ENCODE measurements at places on chromosomes 3 and 15.

- DNase-seq = no peak
These were observed 15.3 kb downstream of the PIK3CA start for GRCh38 chr3:179163503-179163902.

DNA sequence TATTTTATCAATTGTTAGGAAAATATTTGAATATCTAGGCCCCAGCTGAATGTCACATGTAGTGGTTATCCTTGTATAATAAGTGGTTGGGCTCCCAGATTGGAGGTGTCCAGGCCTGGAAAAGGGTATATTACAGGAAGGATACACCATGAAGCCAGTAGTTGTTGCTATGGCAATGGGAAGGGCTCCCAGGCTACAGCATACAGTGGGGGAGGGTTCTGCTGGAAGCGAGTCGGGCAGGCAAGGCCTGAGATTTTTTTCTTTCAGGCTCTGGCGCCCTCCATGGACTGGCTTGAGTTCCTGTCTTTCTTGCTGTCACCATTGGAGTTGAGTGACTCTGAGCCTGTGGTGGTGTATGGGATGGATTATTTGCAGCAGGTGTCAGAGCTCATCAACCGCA, 8.9 kb downstream of the ECE2 start:
- DNase-seq = peak; percentile 31

DNA sequence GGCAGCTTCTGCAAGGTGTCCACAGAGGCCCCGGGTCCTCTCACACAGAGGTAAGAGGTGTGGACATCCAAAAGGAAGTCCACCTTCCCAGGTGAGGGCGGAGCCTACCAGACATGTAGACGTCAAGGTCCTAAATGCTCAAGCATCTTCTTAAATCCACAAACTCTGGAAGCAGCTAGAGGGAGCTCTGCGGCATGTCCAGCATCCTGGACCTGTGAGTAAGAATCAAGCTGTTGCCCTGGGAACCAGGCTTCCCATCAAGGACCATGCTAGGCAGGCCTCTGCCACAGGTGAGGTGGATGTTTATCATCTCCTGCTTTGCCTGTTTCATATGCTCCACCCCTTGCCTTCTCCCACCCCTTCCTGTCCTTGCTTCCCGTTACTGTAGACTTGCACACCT, 368.2 kb downstream of the GABRG3 start:
- DNase-seq = no peak

GRCh38 chr15:57307527-57308169, 68.7 kb upstream of the CGNL1 start:
- DNase-seq = no peak

- no peak for DNase-seq
These were observed 84.5 kb upstream of the HERC1 start for GRCh38 chr15:63918317-63918672.

GRCh38 chr3:167798443-167798842, 62.9 kb downstream of the SERPINI1 start:
- DNase-seq = no peak

DNA sequence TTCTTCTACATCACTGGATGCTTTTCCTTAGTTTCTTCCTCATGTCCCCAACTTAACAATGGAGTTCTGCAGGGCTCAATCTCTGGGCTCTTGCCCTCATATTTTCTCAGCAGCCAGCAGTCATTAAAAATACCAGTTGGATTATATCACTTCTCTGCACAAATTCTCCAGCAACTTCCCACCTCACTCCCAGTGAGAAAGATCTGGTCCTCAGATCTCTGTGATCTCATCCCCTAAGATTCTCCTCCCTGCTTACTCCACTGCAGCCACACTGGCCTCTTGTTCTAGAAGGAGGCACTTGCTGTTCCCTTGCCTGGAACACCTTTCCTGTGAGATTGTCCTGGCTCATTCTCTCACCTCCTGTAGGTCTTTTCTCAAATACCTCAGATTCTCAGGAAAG, 6.1 kb downstream of the ERICH6 start:
- DNase-seq = no peak

GRCh38 chr3:20853890-20854289, 667.9 kb upstream of the SGO1 start:
- no peak for DNase-seq

DNA sequence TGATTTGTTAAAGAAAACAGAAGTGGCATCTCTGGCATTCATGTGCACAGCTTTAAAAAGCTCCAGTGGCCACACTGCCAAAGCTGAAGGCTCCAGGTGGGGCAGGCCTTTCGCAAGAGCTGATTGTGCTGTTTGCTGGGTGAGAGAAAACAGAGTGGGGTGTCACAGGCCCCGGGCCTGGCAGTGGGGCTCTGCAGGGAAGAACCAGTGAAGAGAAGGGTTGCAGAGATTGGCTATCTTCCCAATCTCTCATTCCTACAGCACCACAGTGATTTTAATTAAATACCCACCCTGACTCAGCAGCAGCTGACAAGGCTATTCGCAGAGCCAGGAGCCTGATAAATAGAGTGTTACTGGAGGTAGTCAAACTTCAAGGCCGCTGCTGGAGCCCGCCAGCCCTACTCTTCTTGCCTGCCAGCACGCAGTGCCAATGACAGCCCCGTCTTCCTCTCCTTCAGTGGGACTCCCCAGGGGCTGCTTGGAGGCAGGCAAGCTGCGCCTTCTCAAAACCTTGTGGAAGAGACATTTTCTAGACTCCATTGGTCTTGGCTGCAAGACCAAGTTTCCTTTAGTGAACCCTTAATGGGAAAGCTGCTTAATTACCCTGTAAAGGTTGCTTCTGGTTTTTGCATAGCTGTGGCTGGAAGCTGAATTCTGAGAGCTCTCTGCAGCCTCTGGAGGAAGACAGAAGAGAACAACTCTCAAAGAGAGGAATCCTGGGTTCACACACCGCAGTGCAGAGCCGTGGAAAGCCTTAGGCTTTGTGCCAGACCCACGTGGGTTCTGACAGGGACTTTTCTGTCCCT, 225.8 kb upstream of the SLCO3A1 start:
- no peak for DNase-seq

DNA sequence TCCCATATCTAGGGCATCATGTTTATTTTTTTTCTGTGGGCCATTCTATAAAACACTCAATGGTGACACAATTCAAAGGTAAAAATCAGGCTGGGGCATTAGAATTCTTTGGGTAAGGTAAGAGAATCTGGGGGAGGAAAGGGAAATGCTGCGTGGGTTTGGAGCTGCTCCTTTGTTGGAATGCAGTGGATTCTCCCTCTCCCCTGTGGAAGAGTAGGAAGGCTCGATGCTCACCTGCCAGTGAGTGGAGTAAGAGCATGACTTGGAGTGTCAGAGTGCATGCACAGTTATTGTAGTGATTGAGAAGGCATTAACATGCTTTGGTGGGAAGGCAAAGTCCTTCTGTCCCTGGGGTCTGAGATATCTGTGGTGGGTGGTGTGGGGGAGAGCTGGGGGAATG, 280.0 kb downstream of the PDCD6IP start:
- no peak for DNase-seq

- DNase-seq = no peak
These were observed 230.8 kb downstream of the MEX3B start for GRCh38 chr15:81814882-81815455.

- DNase-seq = no peak
These were observed 57.3 kb upstream of the PRTG start for GRCh38 chr15:55800216-55800615.

DNA sequence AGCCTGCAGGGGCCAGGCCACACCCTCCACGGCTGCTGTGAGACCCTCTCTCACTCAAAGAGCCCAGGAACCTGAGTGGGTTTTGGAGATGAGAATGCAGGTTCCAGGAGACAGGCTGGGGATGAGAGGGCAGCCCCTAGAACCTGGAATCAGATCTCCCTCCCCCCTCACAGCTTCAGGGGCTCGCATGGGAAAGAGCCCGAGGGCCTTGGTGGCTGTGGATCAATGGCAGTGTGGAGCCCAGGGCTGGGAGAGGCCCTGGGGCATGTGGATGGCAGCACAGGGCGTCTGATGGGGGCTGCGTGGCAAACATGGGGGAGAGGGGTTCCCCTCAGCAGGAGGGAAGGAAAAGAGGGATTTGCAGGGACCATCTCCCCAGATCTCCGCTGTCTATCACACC, 112.8 kb upstream of the RPL32 start:
- no peak for DNase-seq

DNA sequence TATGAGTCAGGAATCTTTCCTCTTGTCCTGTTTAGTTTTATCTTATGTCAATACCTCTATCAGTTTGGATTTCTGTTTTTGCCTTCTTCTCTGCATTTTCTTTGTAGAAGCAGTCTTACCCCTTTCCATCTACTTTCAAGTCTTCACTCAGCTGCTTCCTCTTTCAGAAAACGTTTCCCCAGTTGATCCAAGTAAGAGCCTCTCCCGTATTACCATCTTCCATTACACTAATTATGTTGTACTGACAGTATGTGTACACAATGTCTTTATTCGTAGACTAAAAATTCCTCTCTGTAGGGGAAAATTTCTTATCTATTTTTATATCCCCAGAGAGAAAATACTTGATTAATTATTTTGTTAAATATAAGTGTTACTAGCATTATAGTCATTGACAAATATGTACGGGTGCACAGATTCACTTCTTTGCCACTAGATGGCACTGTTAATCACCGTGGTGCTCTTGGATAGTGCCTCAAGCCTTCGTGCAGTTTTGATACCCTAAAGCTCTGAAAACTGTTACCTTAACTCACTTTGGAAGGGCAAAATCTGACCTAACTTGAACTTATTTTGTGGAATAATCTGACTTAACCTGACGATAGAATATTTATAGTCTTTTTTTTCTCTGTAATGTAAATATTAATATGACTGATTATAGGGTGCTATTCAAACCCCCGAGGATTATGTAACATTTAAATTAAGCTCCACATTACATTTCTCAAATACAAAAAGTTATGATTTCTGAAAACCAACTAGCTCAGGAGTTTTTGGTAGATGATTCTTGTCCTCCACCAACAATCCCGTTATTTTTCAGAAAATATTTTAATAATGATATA, 74.2 kb upstream of the POU1F1 start:
- no peak for DNase-seq

GRCh38 chr15:40466426-40467260, 4.1 kb upstream of the CHST14 start:
- DNase-seq = no peak

- no peak for DNase-seq
These were observed 14.3 kb downstream of the BHLHE40 start for GRCh38 chr3:4993276-4994143.

GRCh38 chr15:89647191-89647851, 7.9 kb downstream of the KIF7 start:
- peak; percentile 62 for DNase-seq

GRCh38 chr3:152299249-152299976, 30.7 kb downstream of the MBNL1 start:
- peak; percentile 59 for DNase-seq

DNA sequence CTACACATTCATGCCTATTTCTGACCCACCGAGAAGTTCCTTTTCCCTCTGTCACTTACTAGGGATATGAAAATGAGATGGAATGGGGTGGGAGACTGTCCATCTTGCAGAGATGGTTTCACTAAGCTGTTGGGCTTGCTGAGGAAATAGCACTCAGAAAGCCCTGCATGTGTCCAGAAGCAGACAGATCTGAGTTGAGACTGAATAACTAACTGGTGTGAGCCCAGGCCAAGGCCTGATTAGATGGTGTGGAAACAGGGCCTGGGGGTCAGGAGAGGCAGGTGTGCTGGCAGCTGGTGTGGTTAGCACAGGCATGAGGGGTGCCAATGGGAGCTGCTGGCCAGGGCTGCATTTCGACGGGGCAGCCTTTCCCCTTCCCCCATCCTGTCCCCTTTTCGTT, 72.1 kb downstream of the CLSTN2 start:
- no peak for DNase-seq

DNA sequence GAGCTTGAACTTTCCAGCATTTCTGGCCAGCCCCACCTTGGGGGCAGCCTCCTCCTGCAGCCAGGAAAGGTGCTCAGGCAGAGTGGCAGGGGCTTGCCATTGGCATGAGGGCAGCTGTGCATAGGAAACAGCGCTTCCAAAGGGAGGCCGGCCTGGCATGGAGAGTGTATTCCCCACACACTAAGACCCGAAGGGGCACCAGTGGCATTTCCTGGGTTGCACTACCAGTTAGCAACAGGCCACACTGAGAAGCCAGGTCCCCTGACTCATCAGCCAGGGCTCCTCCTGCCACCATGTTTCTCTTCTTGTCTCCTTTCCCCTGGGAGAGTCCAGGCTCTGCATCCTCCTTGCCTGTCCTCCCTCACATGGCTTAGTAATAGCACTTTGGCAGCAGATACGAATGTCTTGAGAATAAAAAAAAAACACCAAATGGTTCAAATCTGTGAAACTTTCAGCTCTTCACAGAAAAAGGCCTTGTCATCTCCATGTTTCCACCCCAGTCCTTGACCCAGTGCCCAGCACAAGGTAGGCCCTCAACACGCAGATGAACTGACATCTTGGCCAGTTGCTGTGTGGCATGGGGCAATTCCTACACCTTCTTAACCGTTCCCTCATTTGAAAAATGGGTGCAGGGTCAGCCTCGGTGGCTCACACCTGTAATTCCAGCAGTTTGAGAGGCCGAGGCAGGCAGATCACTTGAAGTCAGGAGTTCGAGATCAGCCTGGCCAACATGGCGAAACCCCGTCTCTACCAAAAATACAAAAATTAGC, 180.4 kb downstream of the SMAD6 start:
- DNase-seq = no peak

DNA sequence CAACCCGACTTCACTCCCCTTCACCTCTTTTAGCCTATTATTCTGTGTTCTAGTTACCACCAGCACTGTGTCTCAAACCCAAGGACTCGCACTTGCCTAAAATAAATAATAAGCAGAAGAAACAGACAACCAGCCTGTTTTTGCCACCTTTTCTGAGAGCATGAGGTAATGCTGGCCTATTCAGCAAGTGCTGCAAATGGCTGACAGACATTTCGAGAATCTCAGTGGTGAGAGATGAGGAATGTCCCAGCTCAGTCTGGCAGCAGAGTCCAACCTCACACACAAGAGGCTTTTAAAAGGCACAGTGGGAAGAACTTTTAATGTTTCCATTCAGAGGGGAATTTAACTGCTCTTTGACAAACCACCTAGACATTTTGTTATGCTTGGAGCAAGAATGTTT, 143.3 kb upstream of the GMNC start:
- no peak for DNase-seq

- DNase-seq = no peak
These were observed 168.0 kb downstream of the SHOX2 start for GRCh38 chr3:157938154-157938779.

GRCh38 chr15:74573987-74574386, 33.0 kb downstream of the ARID3B start:
- DNase-seq = no peak

DNA sequence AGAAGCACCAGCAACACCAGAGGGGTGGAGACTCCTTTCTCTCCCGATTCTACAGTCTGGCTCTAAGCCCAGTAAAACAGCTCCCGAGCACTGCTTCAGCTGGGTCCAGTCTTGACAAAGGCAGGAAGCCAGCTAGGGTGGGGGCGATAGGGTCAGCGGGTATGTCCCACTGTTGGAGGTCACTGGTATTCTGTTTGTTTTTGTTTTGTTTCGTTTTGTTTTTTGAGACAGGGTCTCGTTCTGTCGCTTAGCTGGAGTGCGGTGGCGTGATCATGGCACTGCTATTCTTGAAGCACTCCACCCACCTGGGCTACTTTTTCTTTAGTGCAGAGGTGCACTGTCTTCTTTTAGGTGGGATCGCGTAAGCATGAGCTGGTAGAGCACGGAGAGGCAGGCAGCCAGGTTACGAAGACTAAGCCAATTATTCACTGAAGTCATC, 16.3 kb downstream of the GCSAM start:
- no peak for DNase-seq

All from activated T-cell treated with anti-CD3 and anti-CD28 coated beads, Interleukin-2, amount 50 U/mL, for 1 hour (primary cell).